ENCODE measurements at places on chromosomes 7 and 10.

DNA sequence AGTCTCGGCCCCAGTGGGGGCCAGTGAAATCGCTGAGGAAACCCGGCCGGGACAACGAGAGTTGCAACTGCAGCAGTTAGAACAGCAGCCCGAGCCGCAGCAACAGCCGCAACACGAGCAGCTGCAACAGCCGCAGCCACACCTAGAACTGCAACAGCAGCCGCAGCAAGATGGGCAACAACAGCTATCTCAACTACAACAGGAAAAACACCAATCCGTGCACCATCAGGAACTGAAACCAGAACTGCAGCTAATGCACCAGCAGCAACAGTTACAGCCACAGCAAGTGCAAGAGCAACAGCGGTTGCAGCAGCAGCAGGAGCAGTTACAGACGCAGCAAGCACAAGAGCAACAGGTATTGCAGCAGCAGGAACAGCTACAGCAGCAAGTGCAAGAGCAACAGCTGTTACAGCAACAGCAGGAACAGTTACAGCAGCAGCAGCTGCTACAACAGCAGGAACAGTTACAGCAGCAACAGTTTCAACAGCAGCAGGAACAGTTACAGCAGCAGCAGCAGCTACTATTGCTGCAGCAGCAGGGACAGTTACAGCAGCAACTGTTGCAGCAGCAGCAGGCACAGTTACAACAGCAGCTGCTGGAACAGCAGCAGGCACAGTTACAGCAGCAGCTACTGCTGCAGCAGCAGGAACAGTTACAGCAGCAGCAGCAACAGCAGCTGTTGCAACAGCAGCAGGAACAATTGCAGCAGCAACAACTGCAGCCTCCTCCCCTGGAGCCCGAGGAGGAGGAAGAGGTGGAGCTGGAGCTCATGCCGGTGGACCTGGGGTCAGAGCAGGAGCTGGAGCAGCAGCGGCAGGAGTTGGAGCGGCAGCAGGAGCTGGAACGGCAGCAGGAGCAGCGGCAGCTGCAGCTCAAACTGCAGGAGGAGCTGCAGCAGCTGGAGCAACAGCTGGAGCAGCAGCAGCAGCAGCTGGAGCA, 6.1 kb downstream of the ZNF853 start:
- DNase-seq = no peak

- no peak for DNase-seq
These were observed 172.4 kb upstream of the MKI67 start for GRCh38 chr10:128298587-128298986.

- no peak for DNase-seq
These were observed 389.6 kb downstream of the REEP3 start for GRCh38 chr10:63910806-63911205.

DNA sequence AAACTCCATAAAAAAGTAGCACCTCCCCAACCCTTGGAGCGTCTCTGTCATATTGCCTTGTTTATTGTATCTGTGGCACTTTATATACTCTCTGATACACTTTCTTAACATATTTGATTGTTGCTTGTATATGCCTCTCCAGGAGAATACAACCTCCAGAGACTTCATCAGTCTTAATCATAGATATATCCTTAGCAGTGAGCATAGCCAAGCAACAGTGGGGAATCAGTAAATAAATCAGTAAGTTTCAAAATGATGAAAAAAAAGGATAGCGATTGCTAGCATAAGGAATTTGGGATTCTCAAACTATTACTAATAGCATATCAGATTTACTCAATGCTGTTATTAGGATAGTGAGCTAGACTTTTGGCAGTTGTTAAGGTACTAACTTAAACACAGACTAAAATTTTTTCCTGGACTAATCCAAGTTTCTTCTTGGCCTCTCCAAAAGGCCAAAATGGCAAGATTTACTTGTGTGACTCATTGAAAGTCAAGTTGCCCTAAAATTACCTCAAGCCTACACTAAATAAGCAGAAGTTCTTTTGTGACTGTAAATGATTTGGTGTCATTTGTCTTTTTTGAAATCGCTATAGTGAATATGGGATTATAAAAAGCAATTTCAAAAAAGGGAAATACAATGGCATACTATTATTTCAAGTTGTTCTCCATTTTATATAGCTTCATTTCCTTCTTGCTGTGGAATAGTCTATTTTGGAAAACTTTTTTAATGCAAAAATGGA, 177.9 kb downstream of the CHN2 start:
- no peak for DNase-seq

DNA sequence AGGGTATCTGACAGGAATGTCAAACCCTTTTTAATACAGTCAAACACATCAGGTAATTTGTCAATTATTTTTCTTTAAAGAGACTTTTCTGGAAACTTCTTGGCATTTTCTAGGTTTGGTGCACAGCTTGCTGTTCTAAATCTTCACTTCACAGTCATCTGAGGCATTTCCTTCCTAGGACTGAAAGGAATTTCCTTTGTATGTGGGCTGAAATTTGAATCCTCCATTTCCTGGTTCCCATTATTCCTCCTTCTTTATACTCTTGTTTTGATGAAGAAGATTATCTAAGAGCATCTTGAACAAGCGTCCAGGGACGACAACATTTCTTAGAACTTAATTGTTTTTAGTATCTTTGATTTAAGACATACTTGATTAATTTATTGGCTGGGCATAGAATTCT, 24.9 kb downstream of the CALD1 start:
- DNase-seq = no peak

DNA sequence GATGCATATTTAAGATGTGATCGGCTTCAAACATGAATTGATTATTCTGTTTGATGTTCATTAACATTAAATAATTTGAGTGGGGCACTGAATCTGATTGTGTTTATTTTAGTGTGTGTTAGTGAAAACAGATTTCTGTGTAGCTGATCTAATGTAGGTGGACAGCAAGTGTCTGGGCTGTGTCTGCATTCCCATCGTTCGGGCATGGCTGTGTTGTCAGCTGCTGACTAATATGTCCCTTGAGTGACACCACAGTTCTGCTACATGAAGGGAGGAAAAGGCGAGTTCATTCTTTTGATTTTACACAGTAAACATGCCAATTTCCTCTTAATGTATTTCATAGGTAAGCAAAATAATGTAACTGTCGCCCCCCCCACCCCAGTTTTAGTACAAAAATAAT, 203.0 kb downstream of the CNTNAP2 start:
- no peak for DNase-seq

All from memory B cell (primary cell).